Suppressor macrophage treated with lipopolysaccharide for 4 hours (primary cell): ENCODE measurements at places on chromosomes 3 and 15.

DNA sequence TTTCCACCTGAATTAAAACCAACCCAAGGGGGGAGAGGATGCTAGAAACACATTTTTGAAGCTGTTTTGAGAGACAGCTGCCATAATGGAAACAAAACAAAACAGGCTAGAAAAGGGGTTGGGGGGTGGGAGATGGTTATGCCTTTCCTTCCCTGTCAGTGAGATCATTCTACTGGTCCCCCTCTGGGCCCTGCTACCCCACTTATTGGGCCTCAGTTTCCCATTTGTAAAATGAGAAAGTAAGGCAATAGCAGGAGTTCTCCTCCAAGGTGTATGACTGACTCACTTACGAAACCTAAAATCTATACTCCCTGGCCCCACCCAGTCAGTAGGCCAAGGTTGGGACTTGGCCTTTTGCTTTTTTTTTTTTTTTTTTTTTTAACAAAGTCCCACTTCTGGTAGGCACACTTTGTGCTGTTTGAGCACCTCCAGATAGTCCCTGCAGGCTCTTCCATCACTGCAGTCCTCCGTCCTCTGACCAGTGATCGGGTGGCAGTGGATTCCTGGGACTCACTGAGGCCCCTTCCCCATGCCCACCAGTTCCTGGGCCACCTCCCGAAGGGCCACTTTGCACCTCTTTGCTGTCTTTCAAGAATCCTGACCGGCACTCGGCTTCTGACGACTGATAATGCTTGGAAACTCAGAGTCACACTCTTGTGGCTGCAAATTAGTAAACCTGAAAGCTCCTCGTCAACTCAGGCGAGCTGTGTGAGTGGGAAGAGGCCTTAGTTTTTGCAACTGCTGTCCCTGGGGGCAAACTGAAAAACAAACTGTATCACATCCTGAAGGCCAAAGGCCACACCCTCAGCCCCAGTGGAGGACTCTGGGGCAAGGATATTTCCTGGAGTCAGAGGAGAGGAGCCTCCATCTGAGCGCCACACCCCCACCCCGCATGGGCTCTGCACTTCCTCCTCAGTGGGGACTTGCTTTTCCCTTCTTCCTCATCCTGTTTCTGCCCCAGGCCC, 6.7 kb upstream of the PSTPIP1 start:
- peak; percentile 92 for DNase-seq

DNA sequence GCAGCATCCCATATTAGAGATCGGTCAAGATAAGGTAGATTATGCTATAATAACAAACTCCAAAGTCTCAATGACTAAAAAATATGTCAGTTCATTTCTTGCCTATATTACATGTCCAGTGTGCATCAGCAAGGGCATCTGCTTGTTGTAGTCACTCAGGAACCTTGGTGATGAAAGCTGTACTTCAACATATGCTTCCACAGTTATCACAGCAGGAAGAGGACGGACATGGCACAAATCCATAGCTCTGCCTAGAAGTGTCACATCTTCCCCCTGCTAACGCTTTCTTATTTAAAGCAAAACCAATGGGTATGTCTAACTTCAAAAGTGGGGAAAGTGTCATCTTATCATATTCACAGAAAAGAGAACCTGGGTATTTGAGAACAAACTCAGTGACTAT, 20.0 kb upstream of the PIAS1 start:
- DNase-seq = no peak

DNA sequence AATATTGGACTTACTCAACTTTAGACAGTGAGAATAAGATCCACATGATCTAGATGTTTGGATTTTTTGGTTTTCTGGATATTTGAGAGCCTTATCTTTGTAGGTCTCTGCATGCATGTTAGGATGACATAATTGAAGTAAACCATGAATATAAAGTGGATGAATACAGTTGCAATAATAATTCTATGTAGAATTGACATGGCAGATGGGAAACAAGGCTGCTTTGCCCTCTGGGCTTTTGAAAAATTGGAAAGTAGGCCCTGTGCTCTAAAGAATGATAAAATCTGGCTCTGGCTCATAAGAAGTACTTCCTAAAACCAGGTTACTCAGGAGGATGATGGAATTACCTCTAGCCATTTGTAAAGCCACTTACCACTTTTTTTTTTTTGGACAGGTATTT, 86.9 kb downstream of the ZNF609 start:
- DNase-seq = no peak

GRCh38 chr3:97464035-97464434, 300.5 kb upstream of the ARL6 start:
- DNase-seq = no peak

DNA sequence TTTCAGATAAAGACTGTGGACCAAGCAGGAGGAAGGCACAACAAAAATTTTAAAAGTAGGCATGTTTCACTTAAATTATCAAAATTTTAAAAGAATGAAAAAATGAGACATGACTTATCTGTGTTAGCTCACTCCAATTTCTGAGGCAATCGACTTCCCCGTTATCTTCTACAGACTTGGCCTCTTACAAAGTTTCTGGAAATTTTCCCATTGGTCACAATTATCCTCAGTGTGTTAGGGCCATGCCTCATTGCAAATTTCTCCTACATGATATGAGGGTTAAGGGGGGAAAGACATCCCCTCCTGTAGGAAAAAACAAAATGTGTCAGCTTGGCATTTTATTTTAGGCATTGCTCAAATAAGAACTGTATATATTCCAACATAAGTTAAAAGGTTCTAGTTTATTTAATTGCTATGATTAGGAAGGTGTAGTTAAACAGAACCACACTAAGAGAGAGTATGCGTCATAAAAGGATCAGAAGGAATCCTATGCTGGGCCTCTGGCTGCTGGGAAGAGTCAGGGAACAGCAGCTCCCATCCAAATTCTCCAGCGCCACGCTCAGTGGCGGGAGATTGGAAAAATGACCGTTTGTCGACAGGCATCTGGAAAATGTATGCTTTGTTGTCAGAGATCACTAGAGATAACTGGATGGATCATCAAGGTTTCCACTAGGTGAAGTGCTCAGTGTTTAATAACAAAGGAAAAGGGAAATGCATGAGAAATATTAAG, 463.6 kb upstream of the NR2F2 start:
- DNase-seq = no peak

DNA sequence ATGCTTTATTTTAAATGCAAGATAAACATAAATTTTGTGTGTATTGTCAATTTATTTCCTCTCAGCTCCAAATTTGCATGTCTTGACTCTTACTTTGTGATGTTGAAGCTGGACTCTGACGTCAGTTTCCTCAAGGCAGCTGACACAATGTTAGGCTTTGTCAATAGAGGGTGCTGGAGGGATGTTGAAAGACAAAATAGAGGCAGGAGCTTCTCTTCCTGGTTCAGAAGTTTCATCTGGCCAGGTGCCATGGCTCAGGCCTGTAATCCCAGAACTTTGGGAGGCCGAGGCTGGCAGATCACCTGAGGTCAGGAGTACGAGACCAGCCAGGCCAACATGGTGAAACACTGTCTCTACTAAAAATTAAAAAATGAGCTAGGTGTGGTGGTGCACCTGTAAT, 408.6 kb downstream of the GBE1 start:
- DNase-seq = no peak

GRCh38 chr3:39812537-39812936, 3.1 kb downstream of the MYRIP start:
- DNase-seq = no peak

DNA sequence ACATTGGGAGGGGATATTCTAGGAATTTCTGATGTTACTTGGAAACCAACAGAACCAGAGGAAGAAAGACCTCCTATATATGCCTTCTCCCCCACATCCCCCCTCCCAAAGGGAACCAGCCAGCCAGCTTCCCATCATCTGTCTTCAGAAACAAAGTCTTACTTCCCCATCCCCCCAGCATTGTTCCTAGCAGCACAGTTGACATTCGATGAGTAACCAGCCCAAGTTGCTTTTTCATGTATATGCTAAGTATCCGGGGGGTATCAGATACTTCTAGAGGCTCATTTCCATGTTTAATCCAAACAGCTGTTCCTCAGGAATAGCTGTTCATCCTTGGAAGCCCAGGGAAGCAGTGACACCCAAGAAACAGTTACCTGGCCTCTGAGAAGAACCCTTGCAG, 16.0 kb downstream of the RMDN3 start:
- no peak for DNase-seq

GRCh38 chr3:196202516-196202970, 8.7 kb downstream of the ZDHHC19 start:
- peak; percentile 89 for DNase-seq

DNA sequence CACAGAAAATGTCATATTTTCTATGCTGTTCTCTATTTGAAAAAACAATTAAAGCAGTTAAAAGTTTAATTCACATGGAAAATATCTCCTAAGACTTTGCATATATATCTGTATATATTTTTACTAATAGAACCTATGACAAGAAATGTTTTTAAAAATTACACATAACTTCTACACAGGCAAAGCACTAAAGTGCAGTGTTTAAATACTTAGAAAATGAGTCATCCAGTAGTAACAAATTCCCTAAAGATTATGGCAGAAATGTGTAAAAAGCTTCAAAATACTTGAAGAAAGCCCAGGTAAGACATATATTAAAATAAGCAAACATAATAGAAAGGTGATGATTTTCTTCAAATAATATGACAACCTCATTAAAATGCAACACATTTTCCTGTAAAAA, 236.6 kb downstream of the TBC1D5 start:
- DNase-seq = no peak

DNA sequence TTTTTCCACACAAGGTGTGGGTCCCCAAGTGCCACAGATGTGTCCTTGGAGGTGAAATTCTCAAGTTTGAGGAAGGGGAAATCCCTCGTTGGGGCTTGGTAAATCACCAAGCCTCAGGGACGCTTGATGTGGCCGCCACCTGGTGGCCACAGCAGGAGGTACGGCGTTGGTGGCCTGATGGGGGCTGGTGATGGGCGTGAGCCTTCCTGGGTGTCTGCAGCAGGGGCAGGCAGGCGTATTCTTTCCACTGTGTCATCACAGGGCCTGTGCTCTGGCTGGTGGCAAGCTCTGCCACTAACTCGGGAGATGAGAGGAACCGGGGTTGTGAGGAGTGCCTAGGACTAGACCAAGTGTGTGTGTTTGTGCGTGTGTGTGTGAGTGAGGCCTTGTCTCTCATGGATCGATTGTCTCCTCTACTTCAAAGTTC, 4.2 kb downstream of the ACOX2 start:
- peak; percentile 86 for DNase-seq

GRCh38 chr15:86042226-86042625, 37.4 kb upstream of the AGBL1 start:
- DNase-seq = no peak

- peak; percentile 62 for DNase-seq
Measured at GRCh38 chr15:66251790-66252684, 1.5 kb downstream of the MEGF11 start.

- peak; percentile 67 for DNase-seq
Measured at GRCh38 chr15:68175526-68175925, 29.6 kb downstream of the CALML4 start.

DNA sequence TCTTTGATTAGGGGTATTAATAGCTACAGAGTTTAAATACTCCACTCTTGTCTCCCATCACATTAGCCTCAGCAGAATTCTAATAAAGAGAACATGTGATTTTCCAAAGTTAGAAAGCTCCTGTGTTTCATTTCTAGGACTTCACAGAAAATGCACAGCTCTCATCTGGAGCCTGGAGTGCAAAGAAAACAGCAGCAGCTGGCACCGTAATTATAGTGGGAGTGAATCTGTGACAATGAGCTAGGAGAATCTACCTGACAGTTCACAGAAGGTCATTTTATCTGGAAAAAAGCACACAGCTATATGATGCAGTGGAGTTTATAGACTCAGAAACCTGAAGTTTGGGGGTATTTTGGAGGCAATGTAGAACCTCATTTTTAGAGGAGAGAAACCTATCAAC, 5.4 kb upstream of the TRIM59 start:
- DNase-seq = no peak

DNA sequence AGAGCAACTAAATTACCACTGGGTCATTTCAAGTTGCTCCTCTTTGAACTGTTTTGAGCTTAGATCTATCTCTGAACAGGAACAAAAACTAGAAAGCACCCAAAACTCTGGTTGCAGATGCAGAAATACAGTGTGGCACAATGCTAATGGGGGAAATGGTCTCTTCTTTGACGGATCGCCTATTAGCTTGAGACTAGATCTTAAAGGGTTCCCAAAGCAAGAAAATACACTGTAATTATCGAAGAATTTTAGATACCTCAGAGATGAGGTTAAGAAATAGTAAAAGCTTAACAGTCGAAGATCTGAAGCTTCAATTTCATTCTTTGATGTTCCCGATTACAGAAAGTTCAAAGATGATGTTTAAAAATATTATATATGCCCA, 818 bp downstream of the PPP1R2 start:
- peak; percentile 67 for DNase-seq

- DNase-seq = no peak
Measured at GRCh38 chr15:68654786-68655560, 76.2 kb downstream of the CORO2B start.

DNA sequence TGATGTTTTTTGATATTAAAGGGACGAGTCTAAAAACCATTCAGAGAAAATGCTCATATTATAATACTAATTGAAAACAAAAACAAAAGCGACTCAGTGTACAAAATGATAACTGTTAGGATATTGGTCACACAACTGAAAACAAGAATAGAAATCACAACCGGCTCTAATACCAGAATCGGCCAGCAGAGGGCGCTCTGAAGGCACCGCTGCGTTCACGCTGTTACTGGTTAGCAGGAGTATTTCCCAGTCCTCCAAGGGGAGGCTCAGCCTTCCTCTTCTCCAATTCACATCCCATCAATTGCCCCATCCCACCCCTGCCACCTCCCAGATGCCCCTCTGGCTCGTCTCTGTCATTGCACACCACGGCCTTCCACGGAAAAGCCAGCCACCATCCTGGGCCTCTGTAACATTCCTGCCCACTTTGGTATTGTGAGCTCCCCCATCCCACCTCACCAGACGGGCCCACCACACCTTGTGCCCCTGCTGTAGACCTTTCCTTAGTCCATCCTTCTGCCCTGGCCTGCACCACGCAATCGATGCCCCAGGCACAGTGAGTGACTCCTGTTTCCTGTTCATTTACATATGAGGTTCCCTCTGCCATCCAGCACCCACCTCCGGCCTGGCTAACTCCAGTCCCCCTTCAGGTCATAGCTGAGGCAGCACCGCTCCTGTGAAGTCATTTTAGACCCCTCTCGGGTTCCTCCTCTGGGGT, 8.5 kb downstream of the FAM107A start:
- peak; percentile 82 for DNase-seq

DNA sequence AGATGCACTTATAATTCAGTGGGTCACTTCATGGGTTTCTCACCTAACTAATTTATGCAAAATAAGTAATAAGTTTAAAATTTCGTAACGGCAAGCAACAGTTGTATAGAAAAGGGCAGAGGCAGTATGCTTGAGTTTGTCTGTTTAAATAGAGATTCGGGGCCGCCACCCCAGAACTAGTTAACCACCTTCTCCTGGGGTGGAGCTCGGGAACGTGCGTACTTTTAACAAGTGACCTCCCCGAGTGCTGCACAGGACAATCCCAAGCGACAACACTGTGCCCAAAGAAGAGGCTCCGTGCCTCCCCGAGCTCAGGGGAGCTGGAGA, 439 bp downstream of the SSR3 start:
- no peak for DNase-seq

DNA sequence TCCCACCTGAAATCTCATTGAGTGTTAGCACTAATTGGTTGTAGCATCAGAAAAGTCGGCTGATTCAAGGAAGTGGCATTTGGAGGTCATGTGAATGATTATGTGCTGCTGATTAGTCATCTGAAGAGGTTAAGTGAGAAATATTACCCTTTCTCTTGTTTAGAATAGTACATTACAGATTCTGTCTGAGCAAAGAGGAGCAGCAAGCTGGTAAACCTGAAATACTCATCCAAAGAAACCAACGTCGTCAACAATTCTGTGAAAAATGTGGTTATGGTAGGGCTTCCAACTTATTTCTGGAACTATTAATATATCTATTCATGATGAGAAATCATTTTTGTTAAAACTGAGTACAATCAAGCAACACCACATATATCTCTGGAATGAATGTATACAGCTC, 1024.9 kb downstream of the TUSC7 start:
- DNase-seq = no peak
